CD4-positive, alpha-beta T cell treated with Interleukin-6 at 100 ng/mL for 8 hours (primary cell): ENCODE measurements at places on chromosomes 7 and 10.

DNA sequence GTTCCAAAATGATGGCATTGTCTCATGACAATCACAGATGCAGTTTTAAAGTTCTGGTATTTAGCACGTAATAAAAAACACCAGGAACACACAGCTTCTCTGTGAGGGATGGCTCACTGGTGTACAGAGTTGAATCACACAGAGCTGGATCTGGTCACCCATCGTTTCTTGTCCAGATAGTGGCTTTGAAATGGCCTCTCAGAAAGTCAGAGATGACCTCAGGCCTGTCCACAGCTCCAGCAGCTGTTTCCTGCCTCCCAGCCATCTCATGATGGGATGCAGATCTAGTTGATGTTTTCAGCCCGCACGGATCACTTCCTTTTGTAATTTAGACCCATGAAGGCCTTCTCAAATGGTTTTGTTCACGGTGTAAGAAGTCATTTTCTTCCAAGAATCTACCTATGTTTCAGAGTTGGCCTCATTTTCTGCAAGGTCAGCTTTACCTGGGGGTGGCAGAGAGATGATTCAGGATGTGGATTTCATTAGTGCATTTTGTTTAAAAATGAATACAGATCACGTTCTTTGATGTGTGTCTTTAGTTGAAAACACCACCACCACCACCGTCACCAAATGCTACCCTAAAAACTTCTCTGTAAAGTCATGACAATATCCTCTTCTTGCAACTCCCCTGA is 166.2 kb downstream of the SNX10 start:
- no peak for DNase-seq

DNA sequence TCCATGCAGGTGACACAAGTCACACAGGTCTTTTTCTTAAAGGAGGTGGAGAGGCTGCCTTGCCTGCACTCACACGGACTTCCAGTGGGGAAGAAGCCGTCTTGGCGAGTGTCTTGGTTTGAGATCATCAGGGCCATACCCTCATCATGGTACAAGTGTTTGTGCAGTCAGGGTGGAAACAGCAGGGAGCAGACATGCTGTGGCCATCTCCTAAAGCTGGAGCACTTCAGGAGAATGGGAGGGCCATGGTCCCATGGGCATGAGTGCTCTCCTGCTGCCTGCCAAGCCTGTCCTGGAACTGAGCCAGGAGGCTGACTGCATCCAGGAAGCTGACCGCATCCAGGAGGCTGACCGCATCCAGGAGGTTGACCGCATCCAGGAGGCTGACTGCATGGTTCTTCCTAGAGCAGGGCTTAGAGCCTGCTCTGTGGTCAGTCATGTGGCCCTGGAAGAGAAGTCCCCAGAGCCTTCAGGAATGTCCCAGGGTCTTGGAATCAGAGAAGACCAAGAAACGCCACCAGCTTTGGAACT is 98.4 kb downstream of the ADARB2 start:
- DNase-seq: no peak

DNA sequence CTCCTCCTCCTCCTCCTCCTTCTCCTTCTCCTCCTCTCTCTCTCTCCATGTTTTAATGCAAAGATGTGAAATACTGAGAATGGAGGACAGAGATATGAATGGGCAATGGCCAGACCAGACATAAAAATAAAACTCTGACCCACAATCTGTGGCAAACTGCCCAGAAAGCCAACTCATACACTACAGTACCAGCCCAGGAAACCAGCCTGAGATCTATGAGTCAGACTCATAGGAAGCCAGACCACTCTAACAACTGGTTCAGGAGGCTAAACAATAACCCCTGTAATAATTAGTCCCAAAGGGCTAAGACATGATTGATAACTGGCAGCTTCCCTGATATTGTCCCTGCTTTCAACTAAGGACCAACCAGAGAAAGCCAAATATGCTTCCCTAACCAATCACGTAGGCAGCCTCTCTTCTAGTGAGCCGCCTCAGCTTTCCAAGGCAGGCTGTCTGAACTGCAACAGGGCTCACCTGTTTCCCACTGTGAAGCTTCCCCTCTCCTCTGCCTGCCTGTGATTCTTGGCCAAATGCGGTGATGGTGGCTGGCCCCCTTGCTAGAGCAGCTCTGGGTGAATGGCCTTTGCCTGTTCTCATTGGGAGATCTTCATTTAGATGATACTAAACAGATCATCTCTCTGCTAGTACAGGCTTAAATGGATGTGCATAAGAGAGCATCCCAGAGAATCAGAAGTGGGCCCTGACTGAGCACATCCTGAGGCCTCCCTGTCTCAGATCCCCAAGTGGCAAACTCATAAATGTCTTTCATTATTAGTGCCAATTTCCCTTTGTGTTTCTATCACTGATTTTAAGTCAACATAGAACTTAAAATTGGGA is 817.6 kb downstream of the TNS3 start:
- no peak for DNase-seq

- no peak for DNase-seq
Measured at GRCh38 chr7:105875505-105875904, 894 bp downstream of the ATXN7L1 start.

DNA sequence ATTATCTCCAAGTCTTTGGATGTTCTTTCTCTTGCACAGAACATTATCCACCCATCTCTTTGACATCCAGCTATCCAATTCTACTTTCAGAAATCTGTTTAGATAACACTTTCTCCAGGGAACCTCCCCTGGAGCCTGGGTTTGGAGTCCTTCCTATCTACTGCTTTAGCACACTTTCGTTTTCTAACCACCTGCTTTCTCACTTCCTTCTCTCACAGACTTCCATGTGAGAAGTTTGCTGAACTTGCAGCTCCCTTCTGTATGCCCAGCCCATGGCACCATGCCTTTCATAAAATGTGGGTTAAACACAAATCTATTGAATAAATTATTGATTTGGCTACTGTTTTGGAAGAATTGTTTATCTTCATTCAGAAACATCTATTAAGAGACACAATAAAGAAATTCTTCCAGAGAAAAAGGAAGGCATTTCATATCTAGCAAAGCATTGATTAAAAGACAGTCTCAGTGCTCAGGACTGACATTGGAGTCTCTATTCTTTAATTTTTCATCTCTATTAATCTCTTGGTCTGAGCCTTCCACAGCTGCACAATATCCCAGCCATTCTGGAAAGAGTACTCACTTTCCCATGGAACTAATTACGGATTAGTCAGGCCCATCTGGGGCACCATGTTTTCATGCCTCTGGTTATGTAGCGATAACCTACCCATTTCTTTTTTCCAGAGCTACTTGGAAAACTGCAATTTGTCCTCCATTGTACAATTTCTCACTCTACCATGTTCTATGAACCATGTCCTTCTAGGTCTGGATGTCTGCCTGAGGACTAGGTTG is 1077.3 kb downstream of the SORCS3 start:
- DNase-seq: no peak

DNA sequence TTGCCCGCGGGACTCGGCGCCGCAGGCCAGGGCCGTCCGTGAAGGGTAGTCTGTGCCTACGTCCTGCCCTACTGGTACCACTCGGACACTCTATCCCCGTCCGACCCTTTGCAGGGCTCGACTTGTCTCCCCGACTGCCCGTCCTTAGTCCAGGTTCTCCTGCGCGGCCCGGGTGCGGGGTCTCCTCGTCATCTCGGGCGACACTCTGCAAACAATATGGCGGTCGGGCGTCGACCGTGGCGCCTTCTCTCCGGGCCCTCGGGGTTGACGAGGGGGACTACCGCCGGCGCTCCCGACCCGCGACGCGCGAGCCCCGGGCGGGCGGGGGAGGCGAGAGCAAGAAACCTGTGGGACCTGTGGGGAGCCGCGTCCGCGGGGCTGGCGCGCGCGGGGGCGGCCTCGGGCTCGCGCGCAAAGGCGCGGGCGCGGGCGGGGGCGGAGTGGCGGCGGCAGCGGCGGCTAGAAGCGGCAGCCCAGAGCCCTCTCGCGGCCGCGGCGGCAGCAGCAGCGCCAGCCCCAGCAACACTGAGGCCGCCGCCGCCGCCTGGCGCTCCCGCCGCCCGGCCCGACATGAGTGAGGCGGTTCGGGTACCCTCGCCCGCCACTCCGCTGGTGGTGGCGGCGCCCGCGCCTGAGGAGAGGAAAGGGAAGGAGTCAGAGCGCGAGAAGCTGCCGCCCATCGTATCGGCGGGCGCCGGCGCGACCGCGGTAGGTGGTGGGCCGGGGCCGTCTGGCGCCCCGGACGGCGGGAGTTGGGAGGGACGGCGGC is at the start of gene HECTD2:
TSS of gene HECTD2 (plus strand) at position 476 of the 769 bp plus-strand sequence. CDS start at position 571, 95 bp downstream.
- DNase-seq: peak; percentile 80

- DNase-seq: no peak
Measured at GRCh38 chr10:95335933-95336699, 45.3 kb upstream of the PDLIM1 start.

DNA sequence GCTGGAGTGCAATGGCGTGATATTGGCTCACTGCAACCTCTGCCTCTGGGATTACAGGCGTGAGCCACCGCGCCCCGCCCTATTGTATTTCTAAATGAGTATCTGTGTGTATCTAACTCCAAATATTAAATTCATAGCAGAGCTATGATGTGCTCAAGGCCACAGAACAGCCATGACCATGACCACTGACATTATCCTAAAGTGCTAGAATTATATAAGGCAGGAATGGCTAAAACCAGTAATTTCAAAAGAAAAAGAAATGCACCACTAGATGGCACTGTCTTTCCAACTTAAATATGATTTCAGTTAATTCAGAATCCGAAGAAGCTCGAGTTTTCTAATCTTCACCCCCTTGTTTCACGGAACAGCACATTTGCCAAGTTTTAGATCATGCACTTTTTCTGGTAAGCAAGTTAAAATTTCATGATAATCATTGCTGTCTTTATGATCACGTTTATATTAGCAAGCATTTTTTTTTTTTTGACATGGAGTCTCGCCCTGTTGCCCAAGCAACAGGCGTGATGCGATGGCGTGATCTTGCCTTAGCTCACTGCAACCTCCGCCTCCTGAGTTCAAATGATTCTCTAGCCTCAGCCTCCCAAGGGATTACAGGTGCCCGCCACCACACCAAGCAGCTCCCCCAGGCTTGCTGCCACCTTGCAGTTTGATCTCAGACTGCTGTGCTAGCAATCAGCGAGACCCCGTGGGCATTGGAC is 65.3 kb downstream of the OR13A1 start:
- peak; percentile 52 for DNase-seq

GRCh38 chr10:117746541-117747448 is 204.2 kb downstream of the EMX2 start:
- no peak for DNase-seq

DNA sequence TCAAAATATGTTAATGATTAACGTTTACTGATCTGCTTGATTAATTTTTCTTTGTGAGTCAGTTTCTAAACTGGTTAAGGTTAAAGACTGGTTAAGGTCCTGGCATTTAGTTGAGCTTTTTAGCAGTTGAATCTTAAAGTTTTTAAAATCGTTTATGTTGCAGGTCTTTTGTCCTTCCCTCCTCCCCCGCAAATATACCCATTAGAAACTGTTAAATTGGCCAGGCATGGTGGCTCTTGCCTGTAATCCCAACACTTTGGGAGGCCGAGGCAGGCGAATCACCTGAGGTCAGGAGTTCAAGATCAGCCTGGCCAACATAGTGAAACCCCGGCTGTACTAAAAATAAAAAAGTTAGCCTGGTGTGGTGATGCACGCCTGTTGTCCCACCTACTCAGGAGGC is 100.9 kb downstream of the PODXL start:
- no peak for DNase-seq

GRCh38 chr7:1548438-1548831 is 7.6 kb downstream of the TMEM184A start:
- no peak for DNase-seq

DNA sequence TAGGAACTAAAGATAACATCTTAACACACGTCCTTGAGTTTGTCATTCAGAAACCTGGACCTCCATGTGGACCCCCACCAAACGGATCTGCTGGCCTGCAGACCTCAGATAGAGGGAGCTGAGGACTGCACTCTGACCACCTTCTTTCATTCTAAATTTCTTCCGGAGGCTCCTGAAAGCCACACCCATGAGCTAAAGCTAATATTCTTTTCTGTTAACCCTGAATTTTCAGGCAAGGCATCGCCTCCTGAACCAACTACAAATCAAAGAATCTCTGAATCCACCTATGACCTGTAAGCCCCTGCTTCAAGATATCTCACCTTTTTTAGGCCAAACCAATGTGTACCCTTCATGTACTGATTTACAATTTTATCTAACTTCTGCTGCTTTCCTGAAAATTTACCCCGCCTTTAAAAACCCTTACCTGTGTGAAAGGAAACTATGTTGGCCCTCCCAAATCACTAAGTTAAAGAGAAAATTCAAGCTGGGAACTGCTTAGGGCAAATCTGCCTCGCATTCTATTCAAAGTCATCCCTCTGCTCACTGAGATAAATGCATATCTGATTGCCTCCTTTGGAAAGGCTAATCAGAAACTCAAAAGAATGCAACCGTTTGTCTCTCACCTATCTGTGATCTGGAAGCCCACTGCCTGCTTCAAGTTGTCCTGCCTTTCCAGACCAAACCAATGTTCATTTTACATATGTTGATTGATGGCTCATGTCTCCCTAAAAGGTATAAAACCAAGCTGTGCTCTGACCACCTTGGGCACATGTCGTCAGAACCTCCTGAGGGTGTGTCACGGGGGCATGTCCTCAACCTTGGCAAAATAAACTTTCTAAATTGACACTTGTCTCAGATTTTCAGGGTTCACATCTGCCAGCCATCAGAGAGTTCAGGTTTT is 7.7 kb upstream of the MSMB start:
- DNase-seq: no peak

DNA sequence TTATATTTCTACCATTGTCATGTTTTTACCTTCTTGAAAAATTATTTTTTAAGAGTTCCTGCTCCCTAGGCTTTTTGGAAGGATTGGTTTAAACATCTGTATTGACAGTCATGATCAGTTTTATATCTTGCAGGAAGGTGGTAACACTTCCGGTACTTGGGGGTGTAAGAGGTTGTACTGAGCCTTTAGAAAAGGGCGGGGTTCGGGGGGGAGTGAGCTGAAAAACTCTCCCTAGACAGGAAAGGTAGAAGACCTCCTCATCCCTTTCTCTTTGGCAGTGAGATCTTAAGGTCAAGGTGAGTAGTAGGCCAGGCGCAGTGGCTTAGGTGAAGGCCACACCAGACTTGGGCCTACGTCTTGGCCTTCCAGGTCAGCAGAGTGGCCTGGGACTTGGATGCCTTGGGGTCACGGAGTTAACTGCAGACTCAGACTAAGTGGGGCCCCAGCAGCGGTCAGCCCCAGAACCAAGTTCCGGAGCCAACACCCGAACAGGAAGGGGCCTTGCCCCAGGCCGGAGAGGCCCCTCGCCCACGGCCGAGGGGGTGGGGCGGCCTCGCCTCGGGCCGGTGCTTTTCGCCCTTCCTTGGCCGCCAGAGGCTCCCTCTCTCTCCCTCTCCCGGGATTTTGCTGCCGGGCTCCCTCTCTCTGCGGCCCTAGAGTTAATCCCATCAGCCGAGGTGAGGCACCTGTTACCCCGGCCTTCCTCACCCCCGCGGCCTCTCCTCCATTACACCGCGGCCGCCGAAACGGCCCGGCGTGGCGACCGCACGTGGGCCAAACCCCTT is at the start of gene PPP1R9A:
TSS of gene PPP1R9A (plus strand) at position 569 of the 785 bp plus-strand sequence. CDS start 2,520 bp downstream, outside the sequence.
- no peak for DNase-seq

- no peak for DNase-seq
Measured at GRCh38 chr10:78351283-78351682, 317.6 kb downstream of the RPS24 start.

- no peak for DNase-seq
Measured at GRCh38 chr7:20799566-20800366, 13.1 kb upstream of the SP8 start.

- DNase-seq: no peak
Measured at GRCh38 chr10:102919992-102920739, 2.1 kb downstream of the CNNM2 start.
